Anterior cingulate cortex (tissue), 58 donors: ENCODE measurements at places on chromosomes 5 and 9.

DNA sequence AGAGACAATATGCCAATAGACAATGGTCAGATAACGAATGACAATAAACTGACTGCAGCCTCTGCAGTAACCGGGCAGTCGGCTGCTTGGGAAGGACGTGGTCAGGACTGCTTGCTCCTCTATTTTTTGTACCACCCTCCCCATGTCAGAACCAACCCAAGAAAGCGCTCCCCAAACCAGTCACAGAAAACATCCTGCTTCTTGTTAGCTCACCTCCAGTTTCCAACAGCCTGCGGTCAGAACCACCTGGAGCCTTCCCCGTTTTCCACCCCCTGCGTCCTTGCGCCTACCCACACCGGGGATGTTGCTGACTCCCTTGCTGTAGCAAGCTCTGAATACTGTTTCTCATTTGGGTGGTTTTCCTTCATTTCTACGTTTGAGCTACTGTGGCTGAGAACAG is 1.7 kb upstream of the MRNIP start:
- no peak for DNase-seq

DNA sequence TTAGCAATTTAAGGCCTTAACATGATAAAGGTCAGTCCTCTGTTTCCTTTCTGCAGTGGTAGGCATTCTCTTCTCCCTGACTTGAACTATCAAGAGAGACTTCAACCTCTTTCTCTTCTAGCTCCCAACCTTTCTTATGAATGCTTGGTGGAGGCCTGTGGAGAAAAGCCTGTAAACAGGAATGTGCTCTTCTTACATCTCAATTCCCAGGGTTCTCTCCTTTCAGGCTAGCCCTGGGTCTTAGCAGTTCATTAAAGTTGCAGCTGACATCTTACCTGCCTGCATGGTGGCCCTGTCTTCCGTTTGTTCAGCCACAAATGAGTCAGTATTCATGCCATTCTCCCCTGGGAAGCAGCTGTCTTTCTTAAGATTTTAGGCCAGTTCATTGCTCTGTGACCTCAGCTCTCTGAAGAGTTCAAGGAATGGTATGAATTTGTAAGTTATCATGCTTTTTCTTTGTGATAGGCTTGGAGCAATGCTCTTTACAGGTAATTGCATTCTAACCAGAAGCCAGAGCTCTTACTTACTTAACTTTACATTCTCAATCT is 77.8 kb downstream of the ADCY2 start:
- DNase-seq: no peak

GRCh38 chr9:30039712-30040111 is 2344.7 kb upstream of the ACO1 start:
- no peak for DNase-seq

DNA sequence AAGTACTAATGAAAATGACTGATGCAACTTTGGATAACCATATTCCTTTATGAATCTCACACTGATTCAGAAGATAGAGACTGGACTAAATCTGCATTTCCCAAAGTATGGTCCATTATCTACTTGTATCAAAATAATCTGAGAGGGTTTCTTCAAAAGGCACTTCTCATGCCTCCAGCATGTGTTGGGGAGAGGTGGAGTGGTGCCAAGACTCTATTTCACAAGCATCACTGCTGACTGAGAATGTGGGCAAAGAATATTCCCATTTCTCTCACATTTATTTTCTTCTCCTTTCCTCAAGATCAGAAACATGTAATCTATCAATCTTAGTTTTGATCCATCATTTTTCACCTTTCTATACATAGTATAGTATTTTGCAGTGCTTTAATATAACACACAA is 135.4 kb downstream of the GABRB2 start:
- DNase-seq: no peak

GRCh38 chr9:134800791-134801339 is 79.7 kb upstream of the FCN2 start:
- no peak for DNase-seq

- no peak for DNase-seq
These were observed 12.3 kb downstream of the SARDH start for GRCh38 chr9:133725886-133726285.

DNA sequence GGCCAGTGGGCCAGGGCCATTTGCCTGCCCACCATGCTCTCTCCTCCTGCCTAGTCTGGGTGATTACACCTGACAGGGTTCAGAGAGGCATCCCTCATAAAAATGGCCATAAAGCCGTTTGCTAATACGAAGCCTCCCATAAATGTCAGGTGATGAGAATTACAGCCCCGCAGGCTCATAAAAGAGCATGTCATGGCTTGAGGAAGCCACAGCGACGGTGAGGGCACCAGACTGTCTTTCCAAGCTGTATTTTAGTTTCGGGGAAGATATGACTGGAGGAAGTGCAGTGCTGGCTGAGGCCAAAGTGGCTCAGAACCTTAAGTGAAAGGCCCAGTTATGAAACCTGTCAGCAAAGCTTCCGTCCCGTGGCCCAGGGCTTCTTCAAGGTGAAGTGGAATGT is 18.5 kb upstream of the TCERG1 start:
- DNase-seq: no peak

- no peak for DNase-seq
These were observed 195.4 kb downstream of the ADAMTS12 start for GRCh38 chr5:33696411-33696810.

DNA sequence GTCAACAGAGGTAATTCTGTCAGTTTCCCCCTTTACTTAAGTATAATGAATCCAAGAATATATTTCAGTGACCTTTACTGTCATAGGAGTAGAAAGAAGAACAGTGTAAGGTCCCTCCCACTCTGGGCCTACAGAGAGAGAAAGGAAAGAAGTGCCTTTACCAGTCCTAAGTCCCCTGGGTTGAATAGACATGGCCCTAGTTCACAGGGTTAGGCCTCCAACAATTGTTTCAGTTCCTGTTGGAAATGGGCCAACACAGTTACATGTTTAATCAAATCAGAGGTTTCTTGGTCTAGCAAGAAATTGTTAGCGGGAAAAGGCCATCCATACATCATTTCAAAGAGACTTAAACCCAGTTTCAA is 605.6 kb downstream of the MTRR start:
- DNase-seq: no peak

- DNase-seq: no peak
These were observed 16.9 kb upstream of the PFDN1 start for GRCh38 chr5:140319833-140320232.

- no peak for DNase-seq
These were observed 349.9 kb upstream of the CDH6 start for GRCh38 chr5:30843541-30843940.

GRCh38 chr9:132732326-132733259 is 62.3 kb downstream of the GTF3C4 start:
- no peak for DNase-seq

DNA sequence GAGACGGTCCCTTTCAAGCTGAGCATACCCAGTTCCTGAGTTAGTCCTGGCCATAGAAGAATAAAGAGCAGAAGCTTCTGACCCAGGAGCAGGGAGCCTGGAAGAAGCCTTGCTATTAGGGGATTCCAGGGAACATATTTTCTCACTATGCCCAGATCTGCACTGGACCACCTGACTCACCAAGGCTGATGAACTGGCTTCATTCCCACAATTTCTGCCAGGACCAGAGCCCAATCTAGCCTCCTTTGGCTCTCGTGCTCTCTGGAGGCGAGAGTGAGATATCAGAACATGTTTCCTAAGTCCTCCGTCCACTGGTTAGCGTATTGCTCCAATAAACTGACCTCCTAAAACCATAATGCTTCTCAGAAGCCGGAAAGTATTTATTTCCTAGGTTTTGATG is 9.9 kb downstream of the GABBR2 start:
- DNase-seq: no peak

GRCh38 chr5:126280343-126280742 is 142.9 kb upstream of the GRAMD2B start:
- no peak for DNase-seq

DNA sequence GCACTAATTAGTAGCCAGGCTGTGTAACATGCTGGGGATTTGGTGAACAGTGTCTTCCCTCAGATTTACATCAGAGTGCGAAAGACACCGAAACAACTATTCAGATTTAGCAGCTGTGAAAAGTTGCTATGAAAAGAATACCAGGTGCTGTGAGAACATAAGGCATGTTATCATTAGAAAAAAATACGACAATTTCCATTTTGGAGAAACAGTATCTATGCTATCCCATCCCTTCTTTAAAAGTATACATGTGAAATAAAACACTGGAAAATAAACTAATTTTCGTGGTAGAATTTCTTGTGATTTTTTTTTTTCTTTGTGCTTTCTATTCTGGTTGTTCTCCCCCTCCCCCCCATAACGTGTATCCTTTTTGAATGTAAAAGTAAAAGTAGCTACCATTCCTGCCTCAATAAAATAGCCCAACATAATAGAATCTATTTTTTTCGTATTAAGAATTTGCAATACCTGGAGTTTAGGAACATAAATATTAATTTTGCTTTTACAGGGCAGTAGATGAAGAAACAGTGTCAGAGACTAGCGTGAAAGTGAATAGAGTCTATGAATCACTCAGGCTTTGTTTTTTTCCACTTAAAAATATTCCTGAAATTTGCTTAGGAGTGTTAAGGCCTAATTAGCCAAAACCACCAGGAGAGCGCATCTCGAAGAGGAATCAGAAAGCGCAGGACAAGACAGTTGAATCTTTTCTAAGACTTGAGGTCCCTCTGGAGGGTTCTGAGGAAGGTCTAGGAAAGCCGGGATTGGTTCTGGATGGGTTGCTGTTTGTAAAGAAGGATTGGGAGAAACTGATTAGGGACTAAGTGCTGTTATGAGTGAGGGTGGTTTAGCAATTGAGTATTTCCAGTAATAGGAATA is 813 bp upstream of the SLU7 start:
- no peak for DNase-seq

GRCh38 chr5:116539222-116539621 is 35.4 kb downstream of the SEMA6A start:
- no peak for DNase-seq

DNA sequence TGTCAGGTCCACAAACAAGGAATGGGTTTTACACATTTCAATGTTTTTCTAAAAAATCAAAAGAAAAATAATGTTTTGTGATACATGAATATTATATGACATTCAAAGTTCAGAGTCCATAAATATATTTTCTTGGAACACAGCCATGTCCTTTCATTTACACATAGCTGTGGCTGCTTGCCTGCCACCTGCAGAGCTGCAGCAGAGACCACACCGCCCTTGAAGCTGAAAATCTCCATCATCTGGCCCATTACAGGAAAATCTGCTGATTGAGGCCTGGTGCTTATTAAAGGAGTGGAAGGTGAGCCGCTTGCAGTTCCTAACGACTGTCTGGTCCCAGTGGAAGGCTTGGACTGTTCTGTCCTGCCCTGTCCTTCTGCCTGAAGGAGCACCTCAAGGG is 232.6 kb upstream of the ADAMTS16 start:
- DNase-seq: no peak

DNA sequence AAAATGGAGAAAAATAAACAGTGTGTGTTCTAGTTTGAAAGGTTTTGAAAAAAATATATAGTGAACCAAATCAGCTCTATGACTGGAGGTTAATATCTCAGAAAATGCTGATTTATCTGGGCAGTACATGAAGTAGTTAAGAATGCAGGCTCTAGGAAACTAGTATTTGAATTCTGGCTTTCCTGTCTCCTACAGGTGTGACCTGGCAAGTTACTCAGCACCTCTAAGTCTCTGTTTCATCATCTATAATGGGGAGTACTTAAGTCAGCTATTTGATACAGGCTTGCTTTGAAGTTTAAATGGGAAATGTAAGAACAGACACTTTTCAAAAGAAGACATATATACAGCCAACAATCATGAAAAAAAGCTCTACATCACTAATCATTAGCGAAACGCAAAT is 5.2 kb downstream of the GRAMD2B start:
- DNase-seq: no peak

GRCh38 chr9:86288499-86289198 is 6.3 kb upstream of the ISCA1 start:
- no peak for DNase-seq

DNA sequence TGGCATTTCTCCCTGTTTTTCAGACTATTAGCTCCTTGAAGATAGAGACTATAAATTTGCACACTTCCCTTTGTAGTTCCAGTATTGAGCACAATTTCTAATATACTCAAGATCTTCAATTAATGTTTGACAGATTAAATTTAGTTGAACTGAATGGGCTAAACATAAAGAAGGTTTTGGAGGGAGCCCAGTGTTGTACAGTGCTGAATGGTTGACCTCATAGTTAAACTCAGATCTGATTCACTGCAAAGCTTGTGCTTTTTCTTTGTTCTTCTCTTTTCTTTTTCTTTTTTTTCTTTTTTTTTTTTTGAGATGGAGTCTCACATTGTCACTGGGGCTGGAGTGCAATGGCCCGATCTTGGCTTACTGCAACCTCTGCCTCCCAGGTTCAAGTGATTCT is 411.7 kb upstream of the ZNF462 start:
- DNase-seq: no peak

GRCh38 chr5:56291661-56292374 is 58.7 kb upstream of the ANKRD55 start:
- no peak for DNase-seq

DNA sequence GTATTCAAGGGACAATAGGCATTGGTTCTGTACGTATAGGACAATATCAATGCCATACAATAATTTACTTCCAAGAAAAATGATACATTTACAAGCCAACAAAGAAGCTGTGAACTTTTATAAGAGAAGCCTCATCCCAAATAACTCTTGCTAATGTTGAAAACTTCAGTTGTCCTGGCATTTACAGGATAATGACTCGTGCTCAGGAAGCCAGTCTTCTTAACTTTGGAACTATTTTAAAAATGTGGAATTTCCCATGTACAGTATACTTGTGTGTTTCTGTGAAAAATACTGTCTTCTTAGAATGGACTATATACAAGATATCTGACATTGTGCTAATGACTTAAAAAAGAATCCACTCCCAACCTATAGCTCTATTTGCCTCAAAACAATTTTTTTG is 1479.3 kb upstream of the CDH9 start:
- no peak for DNase-seq

- no peak for DNase-seq
These were observed 90.9 kb upstream of the PHYKPL start for GRCh38 chr5:178323541-178323865.

GRCh38 chr5:40733434-40733833 is 22.3 kb downstream of the TTC33 start:
- no peak for DNase-seq

DNA sequence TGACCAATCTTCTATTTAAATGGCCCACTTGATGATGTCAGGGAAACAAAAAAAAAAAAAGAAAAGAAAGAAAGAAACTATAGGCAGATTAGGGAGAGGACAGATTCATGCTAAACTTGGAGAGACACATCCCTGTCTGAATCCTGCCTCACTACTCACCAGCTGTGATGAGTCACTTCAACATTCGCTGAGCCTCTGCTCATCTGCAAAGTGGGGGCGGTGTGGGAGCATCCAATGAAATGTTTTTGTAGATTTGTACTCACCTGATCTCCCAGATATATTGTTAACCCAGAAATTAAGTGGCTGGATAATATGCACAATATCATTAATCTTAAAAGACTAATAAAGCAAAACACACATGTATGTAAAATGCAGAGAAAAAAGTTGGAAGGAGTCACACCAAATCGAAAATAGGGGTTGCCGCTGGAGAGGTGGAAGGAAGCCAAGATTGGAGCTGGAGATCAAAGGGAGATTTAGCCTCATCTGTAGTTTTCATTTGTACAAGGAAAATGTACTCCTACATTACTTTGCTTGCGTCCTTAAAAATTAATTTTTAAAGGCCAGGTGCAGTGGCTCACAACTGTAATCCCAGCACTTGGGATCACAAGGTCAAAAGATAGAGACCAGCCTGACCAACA is 17.0 kb upstream of the ERGIC1 start:
- DNase-seq: no peak
